WTC11 (cell line): ENCODE measurements at places on chromosomes 13 and 19. TPM values are rescaled to one million over a fixed set of nuclear protein-coding genes. Genes with fewer than 3 reads are reported as not detected.

Gene F10
- total RNA-seq: 0.87 to 2.8 TPM (median 2.6 TPM) in 3 replicates

Gene CBARP
- 21.9 to 23.6 TPM (median 23.4 TPM) in 3 replicates for total RNA-seq

Gene CEACAM19
- total RNA-seq: 1.9 to 2.9 TPM (median 2.3 TPM) in 3 replicates

Gene ATXN8OS
- total RNA-seq: not detected in 3 replicates

Gene CGB8
- 0.31 TPM in 1 of 3 replicates, not detected in the others for total RNA-seq

Gene BRME1
- total RNA-seq: 5.0 to 7.2 TPM (median 6.4 TPM) in 3 replicates

Gene VSIG10L
- total RNA-seq: 11.6 to 14.1 TPM (median 14.1 TPM) in 3 replicates
